Nucleus accumbens (tissue), 56 donors: ENCODE measurements at places on chromosomes 6 and 20.

DNA sequence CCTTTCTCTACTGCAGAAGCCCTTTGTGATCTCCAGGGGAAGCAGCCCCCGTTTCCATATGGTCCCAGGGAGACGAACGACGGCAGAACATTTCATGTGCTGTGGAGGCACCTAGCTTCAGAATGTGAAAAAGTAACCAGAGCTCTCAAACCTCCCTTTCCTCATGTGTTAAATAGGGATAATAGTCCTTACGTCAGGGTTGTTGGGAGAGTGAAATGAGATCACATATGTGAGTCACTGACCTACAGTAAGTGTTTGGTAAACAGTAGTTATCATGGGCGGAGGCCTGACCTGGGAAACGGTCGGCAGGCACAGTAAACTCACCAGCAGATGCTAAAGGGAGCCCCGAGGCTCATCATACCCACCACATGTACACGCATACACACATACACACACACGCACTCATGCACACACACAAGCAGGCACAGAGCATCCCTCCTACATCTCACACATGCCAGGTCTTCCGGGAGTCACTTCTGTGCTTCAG, 89.7 kb downstream of the LY86 start:
- no peak for DNase-seq

DNA sequence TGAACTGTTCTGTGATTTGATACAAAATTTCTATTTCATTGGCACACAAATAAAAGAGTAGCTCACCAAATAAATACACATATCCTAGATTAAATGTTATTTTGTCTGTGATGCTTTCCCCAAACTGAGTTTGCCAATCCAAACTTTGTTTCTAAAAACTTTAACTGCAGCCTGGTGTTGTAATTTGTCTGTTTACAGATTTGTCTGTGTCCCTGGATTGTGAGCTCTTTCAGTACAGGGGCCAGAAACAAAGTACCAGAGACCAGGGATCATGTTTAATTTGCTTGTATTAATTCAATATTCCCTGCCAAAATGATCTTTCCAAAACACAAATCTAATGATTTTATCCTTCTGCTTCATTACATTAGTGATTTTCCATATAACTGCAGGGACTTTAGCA, 1044.6 kb upstream of the GJE1 start:
- no peak for DNase-seq

GRCh38 chr6:37106982-37107491, 62.9 kb upstream of the PIM1 start:
- DNase-seq, result no peak

GRCh38 chr6:105560611-105561066, 157.8 kb upstream of the PREP start:
- no peak for DNase-seq
